ENCODE measurements at places on chromosomes 16 and 17.
A peak's percentile ranks its signal among the peaks of the same experiment; 100 is the strongest.

DNA sequence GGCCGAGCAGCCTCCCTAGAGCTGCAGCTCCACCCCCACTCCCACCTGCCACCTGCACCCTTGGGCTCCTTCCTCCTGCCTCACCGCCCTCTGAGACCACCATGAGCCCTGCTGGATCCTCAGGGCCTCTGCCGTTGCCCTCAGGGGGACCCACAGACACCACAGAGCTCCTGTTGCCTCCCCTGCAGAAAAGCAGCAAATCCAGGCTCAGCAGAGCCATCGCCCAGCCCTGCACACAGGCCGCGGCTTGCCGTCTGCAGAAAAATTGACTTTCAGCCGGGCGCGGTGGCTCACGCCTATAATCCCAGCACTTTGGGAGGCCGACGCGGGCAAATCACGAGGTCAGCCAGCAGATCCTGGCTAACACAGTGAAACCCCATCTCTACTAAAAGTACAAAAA lies 7.0 kb upstream of the PPP1R27 start:
- DNase-seq, result no peak

- no peak for DNase-seq
These were observed 133.6 kb downstream of the SNX11 start for GRCh38 chr17:48241131-48241591.

GRCh38 chr17:35548208-35548810 lies 10.8 kb upstream of the SLFN12L start:
- no peak for DNase-seq

DNA sequence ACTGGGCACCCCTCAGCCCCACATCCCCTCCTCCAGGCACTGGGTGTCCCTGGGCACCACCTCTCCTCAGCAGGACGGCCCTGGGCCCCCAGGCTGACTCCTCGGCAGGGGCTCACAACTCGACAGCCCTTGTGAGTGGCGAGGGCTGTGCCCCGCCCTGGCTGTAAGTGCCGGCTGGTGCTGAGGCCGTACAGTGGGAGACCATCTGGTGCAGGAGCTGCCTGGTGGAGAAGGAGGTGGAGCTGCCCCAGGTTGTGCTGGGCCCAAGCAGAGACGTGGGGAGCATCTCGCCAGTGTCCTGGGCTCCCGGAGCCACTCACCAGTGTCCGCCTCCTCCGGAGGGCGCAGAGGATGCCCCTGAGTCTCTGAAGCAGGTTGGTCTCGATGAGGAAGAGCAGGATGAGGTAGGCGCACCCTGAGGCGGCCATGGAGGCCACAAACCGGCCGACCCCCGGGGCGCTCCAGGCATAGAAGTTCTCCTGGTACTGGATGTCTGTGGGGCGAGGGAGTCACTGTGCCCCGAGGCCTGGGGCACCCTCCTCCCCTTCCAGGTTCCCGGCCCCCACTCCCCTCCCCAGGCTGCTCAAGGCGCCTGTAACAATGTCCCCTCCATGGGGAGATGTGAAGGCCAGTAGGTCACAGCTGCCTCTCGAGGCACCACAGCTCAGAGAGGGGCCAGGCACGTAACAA lies 15.1 kb upstream of the RNPS1 start:
- DNase-seq, result no peak

DNA sequence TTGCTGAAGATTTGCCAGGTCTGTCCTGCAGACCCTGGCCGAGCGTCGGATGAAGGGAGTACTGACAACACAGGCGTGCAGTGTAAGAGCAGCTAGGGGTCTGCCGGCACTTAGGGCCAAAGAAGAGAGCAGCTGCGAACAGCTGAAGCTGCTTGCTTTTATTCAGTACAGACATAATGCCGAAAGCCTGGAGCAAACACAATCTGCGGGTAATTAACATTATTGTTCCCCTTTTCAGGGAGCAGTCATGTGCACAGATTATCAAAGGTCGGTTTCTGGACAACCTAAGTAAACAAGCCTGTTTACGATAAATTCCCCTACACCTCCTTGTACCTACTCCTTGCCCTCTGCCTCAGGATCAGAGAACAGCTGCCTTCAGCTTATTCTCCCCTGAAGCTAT lies 12.0 kb upstream of the KRT23 start:
- no peak for DNase-seq

DNA sequence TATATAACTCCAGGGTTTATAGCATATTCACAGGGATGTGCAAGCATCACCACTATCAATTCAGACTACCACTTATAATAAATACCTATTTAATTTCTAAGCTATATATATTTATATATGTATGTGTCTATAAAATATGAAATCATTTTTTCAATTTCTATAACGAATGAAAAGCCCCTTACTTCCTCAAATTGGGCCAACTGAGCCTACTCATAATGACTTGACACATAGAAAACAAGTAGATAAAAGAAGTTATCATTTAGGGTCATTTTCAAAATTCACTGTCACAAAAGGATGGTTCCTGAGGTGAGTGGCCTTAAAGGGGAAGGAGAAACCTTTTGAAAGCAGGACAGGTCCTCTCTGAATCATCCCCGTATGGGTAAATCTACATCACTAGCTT lies 114.1 kb downstream of the ADCY9 start:
- no peak for DNase-seq

DNA sequence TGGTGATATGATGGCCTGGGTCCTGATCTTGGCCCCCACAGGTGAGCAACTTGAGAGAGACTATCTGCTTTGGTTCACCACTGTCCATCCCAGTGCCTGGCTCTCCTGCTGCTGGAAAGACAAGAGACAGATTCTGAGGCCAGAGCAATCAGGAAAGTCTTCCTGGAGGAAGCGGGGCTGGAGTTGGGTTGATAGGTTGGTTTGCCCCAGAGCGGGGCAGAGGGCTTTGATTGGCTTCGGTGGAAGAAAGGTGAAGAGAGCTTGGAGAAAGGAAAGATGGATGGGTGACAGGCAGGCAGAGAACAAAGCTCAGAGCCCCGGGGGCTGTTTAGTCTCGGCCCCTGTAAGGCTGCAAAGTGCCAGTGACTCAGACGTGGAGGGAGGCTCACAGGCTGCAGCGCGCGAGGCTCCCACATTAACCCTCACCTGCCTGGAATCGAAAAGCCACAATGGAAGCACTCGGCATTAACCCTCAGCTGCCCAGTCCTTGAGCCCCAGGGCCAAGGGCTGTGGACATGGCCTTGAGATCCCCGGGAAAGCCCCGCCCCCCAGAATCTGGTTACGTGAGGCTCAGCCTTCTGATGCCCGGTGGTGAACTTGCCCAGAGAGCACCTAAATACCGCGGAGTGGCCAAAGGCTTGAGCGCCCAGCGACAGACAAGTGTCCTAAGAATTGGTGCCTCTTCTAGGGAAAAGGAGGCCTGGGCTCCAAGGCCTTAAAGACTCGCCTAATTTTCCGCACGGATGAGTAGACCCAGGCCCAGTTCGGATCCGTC lies 996 bp upstream of the CPNE2 start:
- no peak for DNase-seq

DNA sequence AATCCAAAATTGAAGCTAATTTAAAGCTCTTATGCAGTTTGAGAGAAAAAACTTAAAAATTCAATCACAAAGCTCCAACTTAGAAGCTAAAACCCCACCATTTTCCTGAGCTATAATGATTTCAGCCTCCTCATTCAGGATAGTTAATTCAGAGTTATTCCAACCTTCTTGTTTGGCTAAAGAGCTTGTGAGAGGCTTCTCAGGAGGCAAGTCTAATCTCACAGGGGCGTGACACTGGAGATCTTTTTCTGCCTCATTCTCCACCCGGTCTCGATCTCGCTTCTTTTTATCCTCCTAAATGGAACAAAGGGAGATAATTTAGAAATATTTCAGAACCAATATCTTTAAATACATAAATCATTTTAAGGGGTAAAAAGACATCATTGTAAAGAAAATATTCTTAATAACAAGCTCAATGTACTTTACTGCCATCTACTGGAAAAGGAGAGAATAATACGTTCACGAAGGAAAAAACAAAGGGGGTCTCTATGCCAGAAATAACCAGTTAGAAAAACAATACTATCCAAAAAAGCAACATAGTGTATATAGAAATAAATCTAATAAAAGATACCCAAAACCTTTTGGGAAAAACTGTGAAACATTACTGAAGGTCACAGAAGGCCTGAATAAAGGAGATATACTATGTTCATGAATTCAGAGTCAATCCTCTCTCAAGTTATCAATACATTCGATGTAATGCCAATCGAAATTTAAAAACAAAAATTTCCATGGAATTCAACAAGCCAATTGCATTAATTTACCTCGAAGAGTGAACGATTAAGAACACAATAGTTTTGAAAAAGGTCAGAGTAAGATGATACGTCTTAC lies 13.9 kb downstream of the BRD7 start:
- no peak for DNase-seq

- no peak for DNase-seq
These were observed 61.7 kb downstream of the KPNA2 start for GRCh38 chr17:68097161-68097805.

- no peak for DNase-seq
These were observed 497.7 kb upstream of the CDH11 start for GRCh38 chr16:65619606-65620005.

GRCh38 chr16:51996516-51996915 lies 550.4 kb downstream of the TOX3 start:
- no peak for DNase-seq

GRCh38 chr17:72236980-72237633 lies 116.3 kb downstream of the SOX9 start:
- DNase-seq, result no peak

DNA sequence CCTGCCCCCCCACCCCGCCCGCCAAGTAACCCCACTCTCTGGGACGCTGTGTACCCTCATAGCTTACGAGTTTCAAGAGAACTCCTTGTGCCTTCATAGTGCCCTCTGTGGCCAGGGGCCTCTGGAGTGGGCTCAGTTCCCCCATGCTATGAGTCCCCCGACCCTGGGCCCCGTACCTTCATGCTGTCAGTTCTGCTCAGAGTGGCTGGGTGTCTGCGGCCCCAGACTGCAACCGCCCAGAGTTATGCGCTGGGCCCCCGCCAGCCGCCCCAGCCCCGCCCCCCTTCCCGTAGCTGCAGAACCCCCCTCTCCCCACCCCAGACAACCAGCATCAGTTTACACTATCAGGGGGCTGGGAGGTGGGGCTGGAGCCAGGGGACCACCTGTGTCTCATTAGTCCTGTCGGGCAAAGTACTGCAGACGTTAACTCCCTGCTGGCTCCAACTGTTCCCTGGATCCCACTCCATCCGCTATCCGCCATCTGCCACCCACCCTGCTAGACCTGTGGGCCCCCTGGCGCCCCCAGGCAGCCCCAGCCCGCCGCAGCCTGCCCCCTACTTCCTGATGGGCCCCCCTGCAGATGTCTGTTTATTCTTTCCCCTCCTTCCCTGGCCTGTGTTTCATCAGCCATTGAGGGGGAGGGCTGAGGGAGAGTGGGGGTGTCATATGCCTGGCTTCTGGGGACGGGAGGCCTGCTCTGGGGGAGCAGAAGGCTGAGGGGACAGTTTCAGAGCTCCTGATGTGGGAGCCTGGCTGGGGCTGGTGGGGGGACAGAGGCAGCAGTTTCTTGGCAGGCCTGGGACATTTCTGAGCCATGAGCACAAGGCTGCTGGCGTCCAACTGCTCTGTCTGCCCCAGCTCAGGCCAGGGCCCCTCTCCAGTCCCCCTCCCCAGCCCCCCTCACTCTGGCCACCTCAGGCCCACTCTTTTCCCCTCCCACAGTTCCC lies at the start of gene MFAP4:
Gene MFAP4, minus strand, starts transcription at position 217 of the 947 bp plus-strand sequence. Its CDS starts 35 bp downstream, at position 182.
- DNase-seq, result no peak

GRCh38 chr16:11101695-11102522 lies 154.1 kb downstream of the SOCS1 start:
- no peak for DNase-seq

DNA sequence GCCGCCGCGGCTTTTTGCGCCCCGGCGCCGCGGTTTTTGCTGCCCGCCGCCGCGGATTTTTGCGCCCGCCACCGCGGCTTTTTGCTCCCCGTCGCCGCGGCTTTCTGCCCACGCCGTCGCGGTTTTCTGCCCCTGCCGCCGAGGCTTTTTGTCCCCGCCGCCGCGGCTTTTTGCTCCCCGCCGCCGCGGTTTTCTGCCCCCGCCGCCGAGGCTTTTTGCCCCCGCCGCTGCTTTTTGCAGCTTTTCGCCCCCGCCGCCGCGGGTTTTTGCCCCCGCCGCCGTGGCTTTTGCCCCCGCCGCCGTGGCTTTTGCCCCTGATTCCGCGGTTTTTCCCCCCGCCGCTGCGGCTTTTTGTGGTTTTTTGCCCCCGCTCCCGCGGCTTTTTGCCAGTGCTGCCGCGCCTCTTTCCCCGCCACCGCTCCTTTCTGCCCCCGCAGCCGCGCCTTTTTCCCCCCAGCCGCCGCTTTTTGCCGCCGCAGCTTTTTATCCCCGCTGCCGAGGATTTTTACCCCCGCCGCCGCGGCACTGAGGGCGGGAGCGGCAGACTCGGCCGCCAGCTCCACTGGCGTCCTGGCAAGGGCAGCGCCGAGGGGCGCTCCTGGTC lies 518.6 kb upstream of the WSB1 start:
- no peak for DNase-seq

DNA sequence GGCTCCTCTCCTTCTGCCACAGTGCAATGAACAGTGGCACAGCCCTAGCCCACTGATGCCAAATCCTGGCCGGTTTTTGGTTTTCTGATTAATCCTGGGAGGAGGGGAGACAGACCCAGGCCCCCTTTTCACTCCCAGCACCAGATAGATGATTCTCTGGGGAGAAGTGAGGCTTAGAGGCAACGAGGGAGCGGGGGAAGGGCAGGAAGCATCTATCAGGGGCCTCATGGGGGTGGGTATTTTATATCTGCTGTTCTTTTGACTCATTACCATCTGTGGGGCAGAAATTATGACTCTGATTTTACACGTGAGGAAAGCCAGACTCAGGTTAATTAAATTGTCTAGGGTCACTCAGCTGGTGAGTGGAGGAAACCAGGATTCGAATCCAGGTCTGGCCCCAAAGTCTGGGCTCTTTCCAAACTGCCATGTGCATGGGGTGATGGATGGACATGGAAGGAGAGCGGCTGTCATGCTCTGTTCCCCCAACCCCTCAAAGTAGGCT lies 79.4 kb downstream of the MRM1 start:
- DNase-seq, result no peak

GRCh38 chr16:81567987-81568748 lies 123.6 kb downstream of the CMIP start:
- peak; percentile 24 for DNase-seq

GRCh38 chr17:60947100-60947499 lies 269.4 kb downstream of the BCAS3 start:
- no peak for DNase-seq

GRCh38 chr17:42407289-42407836 lies 15.7 kb downstream of the CAVIN1 start:
- DNase-seq, result no peak

DNA sequence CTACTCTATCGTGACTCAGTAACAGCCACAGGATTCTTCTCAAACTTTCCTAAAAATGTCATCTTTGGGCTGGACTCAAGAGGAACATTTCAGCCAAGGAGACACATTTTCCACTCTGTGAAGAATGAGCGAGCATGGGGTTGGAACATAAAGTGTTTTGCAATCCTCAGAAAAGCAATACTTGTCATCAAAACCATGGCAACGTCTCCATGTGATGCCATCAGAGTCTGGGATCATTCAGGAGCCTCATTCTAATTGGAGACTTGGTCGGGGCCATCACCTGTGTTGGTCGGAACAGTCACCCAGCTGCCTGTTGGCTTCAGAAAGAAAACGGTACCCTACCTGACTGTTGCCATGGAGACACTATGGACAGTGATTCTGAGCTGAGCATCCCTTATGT lies 25.5 kb downstream of the MYOCD start:
- no peak for DNase-seq

- DNase-seq, result no peak
These were observed at the start of gene CCL14 for GRCh38 chr17:35986643-35987042. CCL14 (minus strand) TSS chr17:35986729; CDS start chr17:35986649, 80 bp downstream.
